Neural progenitor cell (in vitro differentiated cells): ENCODE measurements at places on chromosomes 6 and 20. TPM values are rescaled to one million over a fixed set of nuclear protein-coding genes. Genes with fewer than 3 reads are reported as not detected.
A peak's percentile ranks its signal among the peaks of the same experiment; 100 is the strongest.

- no peaks in the 10 kb centered on the region for H3K27me3 ChIP-seq
- H3K4me3 ChIP-seq: no peak overlapping the region
- H3K4me1 ChIP-seq: no peaks in the 10 kb centered on the region
- no peak overlapping the region for H3K27ac ChIP-seq
- no peak for DNase-seq
Measured at GRCh38 chr6:110664933-110665332, 150.3 kb downstream of the CDK19 start.

Gene PLCB4
- 17.7 and 20.6 TPM in 2 replicates for total RNA-seq

Gene OR2H2
- not detected in 2 replicates for total RNA-seq

DNA sequence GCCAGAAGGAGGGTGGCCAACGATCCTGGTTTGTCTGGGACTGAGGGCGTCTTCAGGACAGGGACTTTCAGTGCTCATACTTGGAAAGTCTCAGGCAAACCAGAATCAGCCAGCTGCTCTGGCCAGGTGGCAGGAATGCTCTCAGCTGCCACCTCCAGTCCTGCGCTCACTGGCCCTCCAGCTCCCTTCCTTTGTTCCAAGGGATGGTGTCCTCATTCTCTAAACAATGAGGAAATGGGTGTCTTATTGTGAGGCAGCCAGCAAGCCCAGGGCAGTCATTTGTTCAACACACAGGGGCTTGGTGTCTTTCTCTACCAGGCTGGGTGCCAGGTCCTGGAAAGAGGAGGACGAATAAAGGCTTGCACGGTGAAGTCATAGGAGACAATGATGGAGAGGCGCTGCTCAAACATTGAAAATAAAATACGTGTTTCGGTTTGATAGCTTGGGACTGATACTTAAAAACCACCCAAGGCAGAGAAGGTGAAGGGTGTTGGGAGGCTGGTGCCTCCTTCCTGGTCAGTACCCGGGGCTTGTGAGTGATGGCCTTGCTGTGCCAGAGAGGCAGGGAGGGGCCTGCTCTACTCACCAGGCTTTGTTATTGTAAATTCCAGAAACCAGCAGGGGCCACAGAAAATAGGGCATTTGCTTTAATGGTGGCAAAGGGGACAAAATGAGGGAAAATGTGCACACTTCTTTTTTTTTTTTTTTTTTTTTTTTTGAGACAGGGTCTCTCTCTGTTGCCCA lies 11.3 kb upstream of the TMEM181 start:
- no peaks in the 10 kb centered on the region for H3K27me3 ChIP-seq
- no peak overlapping the region for H3K27ac ChIP-seq
- peak; percentile 41 for DNase-seq
- no peaks in the 10 kb centered on the region for H3K36me3 ChIP-seq

GRCh38 chr6:131450861-131451260 lies 122.2 kb upstream of the ARG1 start:
- H3K27me3 ChIP-seq: no peaks in the 10 kb centered on the region
- no peak overlapping the region for H3K27ac ChIP-seq
- no peaks in the 10 kb centered on the region for H3K4me1 ChIP-seq
- no peaks in the 10 kb centered on the region for H3K36me3 ChIP-seq
- no peak for DNase-seq
- H3K4me3 ChIP-seq: no peak overlapping the region

DNA sequence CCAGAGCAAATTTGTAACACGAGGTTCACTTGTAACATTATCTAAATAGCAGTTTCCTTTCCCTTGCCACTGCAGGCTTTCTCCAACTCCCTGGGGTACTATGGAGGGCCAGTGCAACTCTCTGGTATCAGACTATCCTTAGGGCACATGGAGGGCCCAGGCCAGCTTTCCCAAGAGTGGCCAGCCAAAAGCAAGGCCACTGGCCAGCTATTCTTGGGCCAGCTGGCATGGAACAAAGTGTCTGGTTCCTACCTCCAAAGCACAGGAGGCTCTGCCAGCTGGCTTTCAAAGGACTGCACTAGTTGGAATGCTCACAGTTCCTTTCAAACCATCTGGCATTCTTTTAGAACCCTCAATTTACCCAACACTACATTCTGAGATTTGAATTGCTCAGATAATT lies 8.7 kb downstream of the RNF24 start:
- peak; percentile 18 for DNase-seq
- no peak overlapping the region for H3K4me3 ChIP-seq
- peaks cover 8% of the 10 kb centered on the region for H3K4me1 ChIP-seq
- H3K27ac ChIP-seq: peak overlapping the region; percentile 45
- H3K27me3 ChIP-seq: no peaks in the 10 kb centered on the region
- no peaks in the 10 kb centered on the region for H3K36me3 ChIP-seq

- H3K36me3 ChIP-seq: peaks cover 14% of the 10 kb centered on the region
- peak; percentile 22 for DNase-seq
- H3K27me3 ChIP-seq: no peaks in the 10 kb centered on the region
- peak overlapping the region; percentile 96 for H3K4me3 ChIP-seq
- H3K27ac ChIP-seq: peak overlapping the region; percentile 97
Measured at GRCh38 chr6:41073968-41074691, 1.4 kb downstream of the NFYA start.
